T-helper 1 cell (primary cell): ENCODE measurements at places on chromosomes 7 and 10.

GRCh38 chr10:77710759-77711682, 73.4 kb upstream of the KCNMA1 start:
- peak; percentile 55 for DNase-seq

- no peak for DNase-seq
Observed at GRCh38 chr10:13673156-13673555, 86.4 kb downstream of the PRPF18 start.

- no peak for DNase-seq
Observed at GRCh38 chr10:101235766-101236165, 6.5 kb upstream of the LBX1 start.

- DNase-seq = no peak
Observed at GRCh38 chr7:25565002-25565401, 336.7 kb upstream of the NPVF start.

- DNase-seq = no peak
Observed at GRCh38 chr7:40356871-40357709, 222.3 kb downstream of the SUGCT start.

- DNase-seq = no peak
Observed at GRCh38 chr10:127186813-127187212, 9.6 kb downstream of the INSYN2A start.

DNA sequence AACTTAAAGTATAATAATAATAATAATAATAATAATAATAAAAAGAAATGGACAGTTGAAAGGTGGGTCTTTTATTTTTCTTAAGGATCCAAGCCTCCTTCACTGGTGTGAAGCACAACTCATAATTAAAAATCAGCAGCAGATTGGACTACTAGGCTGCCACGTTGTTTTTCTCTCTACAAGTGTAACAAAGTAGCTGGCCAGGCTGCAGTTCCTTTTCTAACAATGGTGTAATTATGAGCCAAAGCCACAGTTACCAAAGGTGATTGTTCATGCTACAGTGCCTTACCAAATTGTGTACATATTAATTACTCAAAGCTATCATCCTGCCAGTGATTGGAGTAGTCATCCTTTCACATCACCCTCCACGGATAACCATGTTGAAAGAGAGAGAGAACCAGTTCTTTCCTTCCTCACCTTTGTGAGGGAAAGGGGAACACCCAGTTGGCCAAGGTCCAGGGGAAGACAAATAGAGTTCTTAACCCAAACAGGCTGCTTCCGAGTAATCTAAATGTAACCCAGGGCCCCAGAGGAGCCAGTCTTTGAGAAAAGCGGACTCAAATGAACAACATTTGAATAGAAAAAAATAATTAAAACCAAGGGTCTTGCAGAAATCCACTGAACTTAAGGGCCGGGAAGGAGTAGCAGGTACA, 86.3 kb upstream of the NPS start:
- no peak for DNase-seq

DNA sequence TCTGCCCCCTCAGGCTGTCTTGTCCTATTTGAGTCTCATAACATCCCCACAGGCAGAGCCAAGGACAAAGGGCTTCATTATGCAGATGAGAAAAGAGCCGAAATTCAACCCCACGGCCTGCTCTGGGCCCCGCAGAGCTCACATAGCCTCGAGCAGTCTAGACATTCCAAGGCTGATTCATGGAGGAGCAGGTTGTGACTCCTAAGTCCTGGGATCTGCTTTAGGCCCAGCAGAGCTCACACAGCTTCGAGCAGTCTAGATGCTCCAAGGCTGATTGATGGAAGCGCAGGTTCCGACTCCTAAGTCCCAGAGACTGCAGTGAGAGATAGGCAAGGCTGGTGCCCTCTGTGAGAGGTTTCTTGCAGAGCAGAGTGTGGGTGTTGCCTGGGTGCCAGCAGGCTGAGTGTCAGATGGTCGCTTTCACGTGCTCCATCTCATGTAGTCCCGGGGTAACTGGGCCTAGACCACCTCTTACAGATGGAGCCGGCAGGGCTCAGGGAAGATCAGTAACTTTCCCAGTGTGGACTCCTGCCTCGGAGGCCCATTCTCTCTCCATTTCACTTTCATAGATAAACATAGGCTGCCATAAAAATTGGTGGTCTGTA, 436.1 kb upstream of the FOXK1 start:
- no peak for DNase-seq

- DNase-seq = no peak
Observed at GRCh38 chr7:120274482-120274881, 1.5 kb downstream of the KCND2 start.

DNA sequence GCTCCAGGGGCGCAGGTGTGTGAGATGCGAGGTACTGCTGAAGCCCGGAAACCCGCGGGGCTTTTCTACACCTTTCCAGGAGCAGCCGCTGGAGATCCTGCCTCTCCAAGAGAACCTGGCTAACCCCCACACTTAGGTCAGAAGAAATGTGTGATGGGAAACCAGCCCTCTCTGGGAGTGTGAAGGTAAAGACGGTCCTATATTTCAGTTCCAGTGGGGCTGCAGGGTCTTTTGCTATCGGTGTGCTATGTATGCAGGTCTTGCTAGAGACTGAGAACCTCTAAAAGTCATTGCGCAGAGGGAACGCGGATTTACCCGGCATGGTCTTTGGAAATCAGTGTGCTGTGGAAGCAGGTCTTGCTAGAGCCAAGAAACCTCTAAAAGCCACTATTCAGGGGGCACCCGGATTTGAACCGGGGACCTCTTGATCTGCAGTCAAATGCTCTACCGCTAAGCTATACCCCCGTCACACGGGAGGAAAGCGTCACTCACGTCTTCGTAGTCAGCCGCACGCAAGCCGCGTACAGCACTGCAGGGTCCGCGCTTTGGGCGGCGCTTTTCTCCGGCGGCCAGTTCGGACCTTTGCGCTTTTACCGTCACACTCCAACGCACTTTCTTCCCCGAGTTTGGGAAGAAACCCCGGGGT, 46.0 kb downstream of the ZNF777 start:
- DNase-seq = peak; percentile 32

- DNase-seq = no peak
Observed at GRCh38 chr7:108535744-108536143, 9.8 kb upstream of the PNPLA8 start.

GRCh38 chr7:50684011-50684712, 98.5 kb downstream of the GRB10 start:
- no peak for DNase-seq

- DNase-seq = no peak
Observed at GRCh38 chr7:151094675-151095074, 8.4 kb downstream of the AGAP3 start.

GRCh38 chr10:85265121-85265520, 936.7 kb downstream of the CCSER2 start:
- no peak for DNase-seq

DNA sequence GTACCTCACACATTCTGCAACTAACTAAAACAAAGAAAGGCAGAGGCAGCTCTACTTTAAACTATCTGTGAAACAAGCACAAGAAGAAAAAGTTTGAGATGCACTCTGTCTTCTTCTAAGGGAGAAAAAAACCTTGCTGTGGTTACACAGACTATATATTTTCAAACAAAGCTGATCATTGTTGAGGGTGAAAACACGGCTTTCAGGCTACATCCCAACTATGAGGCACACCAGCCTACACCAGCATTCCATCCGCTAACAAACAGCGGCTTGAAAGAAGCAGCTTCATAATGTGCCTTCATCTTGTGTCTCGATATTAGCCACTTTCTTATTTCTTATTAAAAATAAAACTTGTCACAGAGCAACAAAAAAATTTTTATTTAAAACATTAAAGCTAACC, 79.1 kb downstream of the USP6NL start:
- no peak for DNase-seq

GRCh38 chr7:39741942-39742623, 118.7 kb downstream of the RALA start:
- peak; percentile 12 for DNase-seq

- no peak for DNase-seq
Observed at GRCh38 chr7:102211590-102212550, 74.8 kb upstream of the SH2B2 start.

- no peak for DNase-seq
Observed at GRCh38 chr10:126454045-126454751, 65.9 kb upstream of the ADAM12 start.

DNA sequence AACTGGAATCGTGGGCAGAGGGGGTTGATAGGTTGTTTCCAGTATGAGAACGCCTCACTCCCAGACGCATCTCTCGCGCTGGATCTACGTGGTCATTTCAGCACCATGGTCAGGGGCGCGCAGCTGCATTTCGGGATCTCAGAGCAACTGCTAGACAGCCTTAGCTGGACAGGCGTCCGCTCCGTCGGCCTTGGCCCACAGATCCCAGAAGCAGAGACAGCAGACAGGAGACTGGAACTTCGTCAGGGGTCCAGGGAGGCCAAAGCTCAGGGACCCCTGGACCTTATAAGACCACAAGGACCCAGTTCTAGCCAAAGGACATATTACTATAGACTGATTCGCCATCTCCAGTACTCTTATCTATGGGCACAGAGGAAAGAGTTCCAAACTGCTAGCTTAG, 5.3 kb downstream of the NEUROG3 start:
- peak; percentile 13 for DNase-seq

DNA sequence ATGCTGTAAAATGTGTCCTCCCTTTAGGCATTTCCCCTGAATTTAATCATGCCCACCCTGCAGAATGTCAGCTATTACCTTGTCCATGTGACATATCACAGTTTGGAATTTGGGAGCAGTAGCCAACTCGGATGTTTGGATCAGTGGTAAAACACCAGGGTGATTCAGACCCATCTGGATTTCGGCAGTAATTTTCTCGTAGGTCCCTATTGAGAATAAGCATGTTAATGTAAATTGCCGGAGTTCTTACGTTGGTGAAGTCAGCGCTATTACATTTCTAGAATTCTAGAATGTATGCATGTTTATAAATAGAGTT, 44.1 kb downstream of the HGF start:
- no peak for DNase-seq

DNA sequence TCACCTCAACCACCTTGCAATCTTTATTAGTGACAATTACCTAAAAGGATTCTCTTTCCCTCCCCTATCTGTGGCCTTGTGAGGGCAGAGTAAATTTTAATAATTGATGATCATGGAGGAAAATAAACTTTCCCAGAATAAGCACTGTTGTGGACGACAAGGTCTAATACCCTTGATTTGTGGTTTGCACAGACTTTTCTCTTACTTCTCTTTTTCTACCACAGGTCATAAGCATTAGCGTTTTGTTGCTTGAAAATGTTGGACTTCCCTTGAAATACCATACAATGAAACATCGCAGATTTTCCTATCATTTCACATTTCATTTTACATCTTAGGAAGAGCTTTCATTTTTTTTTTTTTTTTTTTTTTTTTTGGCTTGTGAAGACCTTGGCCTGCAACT, 188.1 kb upstream of the TMEM72 start:
- DNase-seq = no peak

DNA sequence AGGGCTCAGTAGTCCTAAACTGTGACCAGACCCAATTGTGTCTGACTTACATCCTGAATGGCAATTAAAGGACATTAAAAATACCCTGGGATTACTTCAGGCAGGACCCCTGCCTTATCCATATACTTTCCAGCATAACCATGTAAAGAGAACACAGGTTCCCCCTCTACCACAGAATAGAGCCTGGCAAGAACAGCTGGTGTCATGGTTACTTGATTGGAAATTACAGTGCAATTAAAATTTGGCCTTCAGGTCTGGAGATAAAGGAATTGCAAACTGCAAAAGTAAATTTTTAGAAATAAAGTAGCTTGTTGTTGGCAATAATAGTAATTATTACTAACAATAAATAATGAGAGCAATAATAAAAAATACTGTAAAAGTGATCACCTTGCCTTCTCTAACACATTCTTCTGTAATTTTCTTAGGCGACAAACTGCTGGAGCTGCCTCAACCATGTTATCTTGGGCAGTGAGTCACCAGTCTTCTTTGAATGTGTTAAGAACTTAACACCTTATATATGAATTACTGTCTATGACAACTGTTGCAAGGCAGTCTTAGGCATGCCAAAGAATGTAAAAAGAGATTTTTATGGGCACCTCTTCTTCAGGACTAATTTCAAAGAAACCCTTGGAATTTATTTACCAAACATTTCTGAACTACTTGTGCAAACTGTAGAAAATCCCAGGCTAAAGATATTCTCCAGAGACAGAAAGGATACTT, 53.7 kb downstream of the HIBADH start:
- no peak for DNase-seq

- peak; percentile 18 for DNase-seq
Observed at GRCh38 chr7:148962823-148963582, 65.3 kb downstream of the PDIA4 start.

GRCh38 chr7:29442146-29442545, 121.5 kb upstream of the PRR15 start:
- no peak for DNase-seq

GRCh38 chr10:74778436-74779094, 47.8 kb upstream of the KAT6B start:
- no peak for DNase-seq

DNA sequence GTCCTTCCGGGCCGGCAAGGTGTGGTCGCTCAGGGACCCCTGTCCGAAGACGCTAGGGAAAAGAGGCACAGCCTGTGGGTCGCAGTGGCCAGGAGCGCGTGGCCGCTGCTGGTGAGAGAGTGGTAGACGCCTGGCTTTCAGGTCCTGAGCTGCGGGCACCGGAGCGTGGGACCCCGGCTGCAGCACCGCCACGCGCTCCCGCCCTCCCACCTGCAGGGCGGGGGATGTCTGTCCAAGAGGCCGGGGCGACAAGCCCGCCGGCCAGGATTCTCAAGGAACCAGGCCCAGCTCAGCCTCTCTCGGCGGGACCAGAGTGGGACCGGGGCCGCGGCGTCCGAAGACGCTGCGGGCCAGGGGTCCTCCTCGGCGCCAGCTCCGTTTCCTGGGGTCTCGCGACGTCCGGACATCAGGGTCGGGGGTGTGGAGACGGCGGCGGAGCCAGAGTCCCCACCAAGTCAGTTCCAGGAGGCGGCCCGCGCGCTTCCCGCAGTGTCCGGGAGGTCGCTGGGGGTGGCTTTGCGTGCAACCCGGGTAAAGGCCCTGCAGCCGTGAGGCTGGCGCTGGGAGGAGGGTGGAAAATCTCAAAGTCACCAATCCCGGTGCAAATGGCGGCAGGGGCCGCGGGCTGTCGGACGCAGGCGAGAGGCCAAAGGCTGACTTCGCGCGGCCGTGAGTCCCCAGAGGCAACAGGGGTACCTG, 5.5 kb downstream of the ZNF503 start:
- DNase-seq = no peak

- DNase-seq = no peak
Observed at GRCh38 chr10:80500572-80501380, 36.9 kb upstream of the SH2D4B start.

DNA sequence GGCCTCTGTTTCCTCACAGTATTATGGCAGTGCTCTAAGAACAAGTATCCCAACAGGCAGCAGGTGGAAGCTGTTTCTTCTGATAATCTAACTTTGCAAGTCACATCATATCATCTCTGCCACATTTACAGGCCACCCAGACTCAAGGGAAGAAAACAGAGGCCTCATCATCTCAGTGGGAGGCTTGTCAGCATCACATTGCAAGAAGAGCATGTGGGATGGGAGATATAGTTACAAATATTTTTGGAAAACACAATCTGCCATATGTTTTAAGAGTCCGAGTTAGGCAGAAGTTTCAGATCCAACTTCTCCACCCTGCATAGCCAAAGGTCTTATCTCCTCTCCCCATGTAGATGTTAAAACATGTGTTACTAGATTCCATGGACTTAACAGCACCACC, 130.4 kb upstream of the PDE1C start:
- DNase-seq = no peak

- DNase-seq = no peak
Observed at GRCh38 chr7:120417244-120417979, 144.4 kb downstream of the KCND2 start.

GRCh38 chr10:4888236-4888635, 62.2 kb downstream of the AKR1E2 start:
- no peak for DNase-seq
